HCT116 (cell line): ENCODE measurements at places on chromosomes 7 and 10.

- DNase-seq = peak; percentile 38
Observed at GRCh38 chr7:90708841-90709317, 112.8 kb downstream of the CDK14 start.

- peak; percentile 28 for DNase-seq
Observed at GRCh38 chr7:74365322-74366022, 76.3 kb downstream of the CLIP2 start.

- DNase-seq = no peak
Observed at GRCh38 chr10:116472891-116473290, 45.2 kb downstream of the PNLIPRP3 start.

- DNase-seq = no peak
Observed at GRCh38 chr10:116158036-116158435, 115.0 kb downstream of the GFRA1 start.

- no peak for DNase-seq
Observed at GRCh38 chr7:157979636-157980340, 607.8 kb downstream of the PTPRN2 start.

- DNase-seq = no peak
Observed at GRCh38 chr10:4371691-4372295, 454.2 kb upstream of the AKR1E2 start.

DNA sequence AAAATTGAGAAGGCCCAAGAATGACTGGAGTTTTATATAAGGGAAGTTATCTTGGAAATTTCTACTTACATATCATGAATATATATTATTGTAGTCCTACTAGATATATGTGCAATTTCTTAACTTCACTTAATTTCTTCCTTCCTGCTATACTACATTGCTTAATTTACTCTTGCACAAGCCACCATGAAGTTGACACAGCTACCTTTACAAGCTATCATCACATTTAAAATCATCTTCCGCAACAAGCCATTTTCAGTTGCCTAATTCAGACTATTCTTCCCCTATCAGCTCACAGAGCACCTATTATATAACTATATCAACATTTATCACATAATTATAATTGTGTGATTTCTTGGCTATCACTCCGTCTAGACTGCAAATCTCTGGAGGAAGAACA, 418.4 kb downstream of the PARD3 start:
- DNase-seq = no peak

DNA sequence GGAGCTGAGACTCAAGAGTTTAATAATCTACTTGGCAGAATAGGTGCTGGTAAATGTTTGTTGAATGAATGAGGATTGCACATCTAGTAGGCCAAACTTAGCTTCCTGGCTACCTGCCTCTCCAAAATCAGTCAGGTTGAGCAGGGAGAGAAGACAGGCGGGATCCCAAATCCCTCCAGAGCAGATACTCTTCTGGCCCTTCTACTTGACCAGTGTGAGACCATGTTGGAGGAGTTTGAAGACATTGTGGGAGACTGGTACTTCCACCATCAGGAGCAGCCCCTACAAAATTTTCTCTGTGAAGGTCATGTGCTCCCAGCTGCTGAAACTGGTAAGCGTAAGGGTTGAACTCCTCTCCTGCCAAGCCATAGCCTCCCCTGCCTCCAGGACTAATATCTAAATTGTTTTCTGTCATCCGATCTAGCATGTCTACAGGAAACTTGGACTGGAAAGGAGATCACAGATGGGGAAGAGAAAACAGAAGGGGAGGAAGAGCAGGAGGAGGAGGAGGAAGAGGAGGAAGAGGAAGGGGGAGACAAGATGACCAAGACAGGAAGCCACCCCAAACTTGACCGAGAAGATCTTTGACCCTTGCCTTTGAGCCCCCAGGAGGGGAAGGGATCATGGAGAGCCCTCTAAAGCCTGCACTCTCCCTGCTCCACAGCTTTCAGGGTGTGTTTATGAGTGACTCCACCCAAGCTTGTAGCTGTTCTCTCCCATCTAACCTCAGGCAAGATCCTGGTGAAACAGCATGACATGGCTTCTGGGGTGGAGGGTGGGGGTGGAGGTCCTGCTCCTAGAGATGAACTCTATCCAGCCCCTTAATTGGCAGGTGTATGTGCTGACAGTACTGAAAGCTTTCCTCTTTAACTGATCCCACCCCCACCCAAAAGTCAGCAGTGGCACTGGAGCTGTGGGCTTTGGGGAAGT, 2.2 kb upstream of the MBLAC1 start:
- no peak for DNase-seq

DNA sequence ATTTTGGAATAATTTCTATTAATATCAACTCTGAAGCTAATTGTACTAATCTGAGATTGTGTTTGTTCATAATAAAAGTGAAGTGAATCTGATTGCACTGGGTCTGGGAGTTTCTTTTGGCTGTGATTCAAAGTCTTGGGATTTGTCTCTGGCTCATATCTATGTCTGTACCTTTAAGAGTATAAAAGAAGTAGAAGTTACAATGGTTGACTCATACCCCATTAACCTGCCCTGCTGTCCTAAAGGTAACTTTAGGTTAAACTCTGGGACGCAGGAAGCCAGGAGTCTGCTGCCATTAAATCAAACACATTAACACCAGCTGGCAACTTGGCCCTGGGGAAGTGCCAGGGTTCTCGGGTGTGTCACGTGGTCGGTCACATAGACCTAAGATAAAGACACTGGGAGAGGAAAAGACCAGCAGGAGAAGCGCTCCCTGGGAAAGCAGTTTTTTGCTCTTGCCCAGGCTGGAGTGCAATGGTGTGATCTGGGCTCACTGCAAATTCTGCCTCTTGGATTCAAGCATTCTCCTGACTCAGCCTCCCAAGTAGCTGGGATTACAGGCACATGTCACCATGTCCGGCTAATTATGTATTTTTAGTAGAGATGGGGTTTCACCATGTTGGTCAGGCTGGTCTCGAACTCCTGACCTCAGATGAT, 17.8 kb downstream of the SCD start:
- peak; percentile 95 for DNase-seq

GRCh38 chr10:119503821-119504220, 38.7 kb downstream of the RGS10 start:
- no peak for DNase-seq

- no peak for DNase-seq
Observed at GRCh38 chr7:48938539-48939295, 14.4 kb downstream of the CDC14C start.

- no peak for DNase-seq
Observed at GRCh38 chr10:99767901-99768300, 14.5 kb upstream of the ABCC2 start.

- no peak for DNase-seq
Observed at GRCh38 chr7:115749924-115750323, 280.6 kb downstream of the TFEC start.

DNA sequence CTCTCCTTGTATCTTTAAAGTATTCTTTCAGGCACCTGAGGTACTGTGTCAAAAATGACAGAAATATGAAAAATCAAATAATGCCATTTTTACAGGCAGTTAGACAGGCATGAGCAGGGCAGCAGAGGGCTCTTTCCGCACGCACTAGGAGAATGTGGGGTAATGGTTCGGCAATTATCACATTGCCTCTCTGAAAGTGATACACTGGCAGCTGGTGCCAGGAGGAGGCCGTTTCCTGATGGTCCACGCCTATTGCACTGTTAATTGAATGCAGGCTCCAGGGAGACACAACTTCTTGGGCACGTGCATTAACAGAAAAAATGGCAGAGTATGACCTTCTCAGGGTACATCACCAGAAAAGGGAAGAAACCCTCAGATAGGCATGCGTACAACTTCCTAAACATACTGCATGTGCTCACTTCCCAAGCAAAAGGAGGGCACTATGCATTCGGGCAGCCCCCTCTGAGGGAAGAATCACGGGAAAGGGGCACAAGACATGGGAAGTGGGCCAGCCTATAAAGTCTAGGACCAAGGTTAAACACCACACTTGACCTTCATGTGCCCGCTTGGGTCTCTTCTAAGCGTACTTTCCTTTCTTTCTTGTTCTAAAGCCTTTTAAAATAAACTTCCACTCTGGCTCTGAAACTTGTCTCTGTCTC, 161.7 kb downstream of the TNS3 start:
- DNase-seq = no peak

GRCh38 chr10:6406220-6407033, 173.6 kb downstream of the PRKCQ start:
- peak; percentile 18 for DNase-seq

DNA sequence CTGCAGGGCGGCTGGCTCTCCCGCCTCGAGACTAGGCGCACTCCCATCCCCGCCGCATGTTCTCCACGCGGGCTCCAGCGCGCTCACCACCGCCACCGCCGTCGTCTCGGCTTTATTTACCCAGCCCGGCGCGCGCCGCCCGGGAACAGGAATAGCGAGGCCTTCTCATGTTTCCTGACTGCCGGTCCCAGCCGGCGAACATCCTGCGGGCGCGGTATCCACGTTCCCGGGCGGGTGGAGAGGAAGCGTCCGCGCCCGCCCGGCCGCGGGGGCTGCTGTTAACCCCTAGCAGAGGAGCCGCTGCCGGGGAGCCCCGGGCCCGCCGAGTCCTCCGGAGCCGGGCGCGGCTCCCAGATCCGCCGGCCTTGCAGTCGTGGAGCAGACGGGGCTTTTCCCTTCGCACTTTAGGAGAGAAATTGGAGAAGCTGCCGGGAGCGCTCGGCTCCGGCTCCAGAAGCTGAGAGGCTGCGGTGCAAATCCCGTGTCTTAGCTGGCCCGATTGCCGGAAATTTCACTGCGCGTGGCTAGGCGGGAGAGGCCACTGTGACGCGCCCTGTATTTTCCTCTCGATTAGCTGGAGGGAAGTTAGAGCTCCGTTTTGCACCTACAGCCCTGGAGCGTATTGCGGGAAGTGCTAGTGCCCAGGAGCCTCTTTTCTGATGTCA, at the start of gene MKX:
Gene MKX, minus strand, starts transcription at position 88 of the 665 bp plus-strand sequence. CDS start 2,404 bp downstream, outside the sequence.
- no peak for DNase-seq

DNA sequence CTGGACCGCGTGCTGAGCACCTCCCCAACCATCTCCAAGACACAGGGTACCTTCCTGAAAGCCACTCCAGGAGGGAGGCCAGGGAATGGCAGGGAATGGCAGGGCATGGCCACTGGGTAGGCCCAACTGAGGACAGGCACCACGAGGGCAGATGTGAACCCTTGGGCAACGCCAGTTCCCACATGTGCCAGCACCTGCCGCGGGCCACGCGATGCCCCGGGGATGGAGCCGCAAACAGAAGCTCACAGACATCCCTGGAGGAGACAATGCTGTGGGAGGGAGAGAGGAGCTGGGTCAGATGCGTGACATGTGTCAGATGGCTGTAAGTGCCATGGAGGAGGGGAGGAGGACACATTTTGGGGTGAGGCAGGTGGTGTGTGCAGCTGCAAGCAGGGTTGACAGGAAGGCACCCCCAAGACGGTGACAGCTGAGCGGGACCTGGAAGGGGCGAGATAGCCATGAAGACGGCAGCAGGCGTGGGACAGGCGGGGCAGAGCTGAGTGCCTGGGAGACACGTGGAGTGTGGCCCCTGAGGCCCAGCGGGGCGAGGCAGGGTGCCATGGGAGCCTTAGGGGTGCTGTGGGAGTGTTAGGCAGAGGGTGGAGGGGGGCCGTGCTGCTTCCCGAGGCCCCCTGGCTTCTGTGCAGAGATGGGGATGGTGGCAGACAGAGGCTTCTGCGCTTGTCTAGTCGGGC, 27.7 kb downstream of the IQCE start:
- no peak for DNase-seq

- DNase-seq = peak; percentile 32
Observed at GRCh38 chr7:115097175-115097671, 175.3 kb downstream of the MDFIC start.

GRCh38 chr7:117127585-117128168, 174.4 kb downstream of the ST7 start:
- peak; percentile 28 for DNase-seq

DNA sequence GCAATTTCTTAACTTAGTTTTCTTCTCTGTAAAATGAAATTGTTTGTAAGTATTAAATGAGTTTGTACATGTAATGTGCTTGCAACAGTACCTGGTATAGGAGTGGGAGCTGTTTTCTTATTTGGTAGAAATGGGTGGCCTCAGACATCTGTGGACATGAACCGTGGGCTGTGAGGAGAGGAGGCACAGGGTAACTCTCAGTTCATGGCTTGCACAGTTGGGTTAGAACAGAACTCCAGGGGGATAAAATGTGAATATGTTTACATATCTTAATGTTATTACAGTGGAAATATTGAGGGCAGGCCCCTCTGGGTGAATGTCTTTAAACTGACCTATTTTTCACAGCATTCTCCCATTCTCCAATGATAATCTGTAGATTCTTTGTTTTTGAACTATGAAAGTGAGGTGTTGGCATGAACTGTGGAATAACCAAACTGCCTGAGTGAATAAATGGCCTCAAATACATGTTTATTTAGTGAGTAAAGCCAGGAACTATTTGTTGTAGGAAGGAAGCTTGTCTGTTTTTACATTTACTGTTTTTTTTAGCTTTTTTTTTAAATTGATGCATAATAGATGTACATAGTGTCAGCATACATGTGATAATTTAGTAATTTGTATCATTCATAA, 2.6 kb downstream of the ABCA13 start:
- DNase-seq = no peak

GRCh38 chr10:86758189-86759072, 2.0 kb downstream of the BMPR1A start:
- DNase-seq = no peak

DNA sequence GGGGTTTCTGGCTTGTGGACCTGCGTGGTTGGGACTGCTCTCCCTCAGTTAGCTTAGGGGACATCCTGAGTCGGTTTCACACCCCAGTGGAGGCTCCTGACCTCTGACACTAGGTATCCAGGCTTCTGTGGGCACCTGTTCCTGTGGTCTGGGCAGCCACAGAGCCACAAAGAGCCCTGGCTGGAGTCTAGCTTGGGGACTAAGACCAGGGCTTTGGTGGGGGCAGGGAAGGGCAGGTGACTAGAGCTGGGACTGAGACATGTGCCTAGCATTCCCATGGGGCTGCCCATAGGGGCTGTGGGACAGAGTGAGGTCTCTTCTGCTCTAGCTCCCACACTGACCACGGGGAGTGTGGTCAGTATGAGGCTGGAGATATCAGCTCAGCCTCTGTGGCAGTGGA, 4.0 kb upstream of the TMEM270 start:
- DNase-seq = no peak

DNA sequence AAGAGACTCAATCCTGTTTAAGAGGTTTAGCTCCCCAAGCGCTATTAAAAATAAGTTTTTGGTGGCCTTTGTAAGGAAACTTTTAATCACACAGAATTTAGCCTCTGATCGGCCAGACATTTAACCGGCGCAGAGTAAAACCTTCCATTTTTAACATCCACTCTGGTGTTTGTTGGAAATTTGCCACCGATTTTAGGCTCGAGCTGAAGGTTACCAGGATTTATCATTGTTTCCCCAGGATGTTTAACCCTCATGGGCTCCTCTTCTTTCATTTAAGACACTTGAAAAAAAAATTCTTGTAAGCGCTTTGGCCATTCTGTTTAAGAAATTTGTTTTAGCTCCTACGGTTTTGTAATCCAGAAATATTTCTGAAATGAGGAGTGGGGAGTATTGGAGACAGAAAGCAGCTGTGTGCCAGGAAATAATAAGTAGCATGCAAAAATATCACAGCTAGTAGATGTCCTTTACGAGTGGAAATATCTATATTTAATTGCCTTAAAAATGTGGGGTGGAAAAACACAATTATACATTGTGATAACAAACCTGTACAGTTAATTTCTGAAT, 3.4 kb downstream of the NEUROD6 start:
- DNase-seq = no peak

- no peak for DNase-seq
Observed at GRCh38 chr10:32384171-32384570, 37.2 kb upstream of the EPC1 start.

- DNase-seq = no peak
Observed at GRCh38 chr7:44213206-44213876, 12.6 kb downstream of the YKT6 start.

- no peak for DNase-seq
Observed at GRCh38 chr10:317926-318325, 182.7 kb downstream of the ZMYND11 start.

- DNase-seq = no peak
Observed at GRCh38 chr10:111018021-111018420, 58.8 kb upstream of the ADRA2A start.
